Stimulated activated CD4-positive, alpha-beta T cell treated with anti-CD3 and anti-CD28 coated beads, Interleukin-15, amount 100 ng/mL, for 1 hour (primary cell): ENCODE measurements at places on chromosomes 2 and 18.

- no peak for DNase-seq
These were observed 189.4 kb upstream of the ARL4C start for GRCh38 chr2:234686088-234686890.

- no peak for DNase-seq
These were observed 59.8 kb upstream of the IL1R1 start for GRCh38 chr2:102082571-102083392.

GRCh38 chr2:387980-388421, 100.1 kb upstream of the ALKAL2 start:
- no peak for DNase-seq

GRCh38 chr2:32947484-32948143, 861 bp downstream of the LTBP1 start:
- DNase-seq: no peak

- no peak for DNase-seq
These were observed 5.9 kb downstream of the TRIB2 start for GRCh38 chr2:12722447-12723316.

GRCh38 chr2:21245565-21245964, 121.8 kb downstream of the TDRD15 start:
- DNase-seq: no peak

GRCh38 chr2:8257502-8257901, 424.4 kb upstream of the ID2 start:
- DNase-seq: no peak

GRCh38 chr2:118012778-118013177, 1.1 kb downstream of the CCDC93 start:
- no peak for DNase-seq

- DNase-seq: no peak
These were observed 246.1 kb upstream of the CYRIA start for GRCh38 chr2:16911746-16912145.

- DNase-seq: no peak
These were observed 26.9 kb downstream of the INPP4A start for GRCh38 chr2:98471402-98472131.

GRCh38 chr2:232523682-232524597, 2.0 kb upstream of the CHRND start:
- DNase-seq: no peak

DNA sequence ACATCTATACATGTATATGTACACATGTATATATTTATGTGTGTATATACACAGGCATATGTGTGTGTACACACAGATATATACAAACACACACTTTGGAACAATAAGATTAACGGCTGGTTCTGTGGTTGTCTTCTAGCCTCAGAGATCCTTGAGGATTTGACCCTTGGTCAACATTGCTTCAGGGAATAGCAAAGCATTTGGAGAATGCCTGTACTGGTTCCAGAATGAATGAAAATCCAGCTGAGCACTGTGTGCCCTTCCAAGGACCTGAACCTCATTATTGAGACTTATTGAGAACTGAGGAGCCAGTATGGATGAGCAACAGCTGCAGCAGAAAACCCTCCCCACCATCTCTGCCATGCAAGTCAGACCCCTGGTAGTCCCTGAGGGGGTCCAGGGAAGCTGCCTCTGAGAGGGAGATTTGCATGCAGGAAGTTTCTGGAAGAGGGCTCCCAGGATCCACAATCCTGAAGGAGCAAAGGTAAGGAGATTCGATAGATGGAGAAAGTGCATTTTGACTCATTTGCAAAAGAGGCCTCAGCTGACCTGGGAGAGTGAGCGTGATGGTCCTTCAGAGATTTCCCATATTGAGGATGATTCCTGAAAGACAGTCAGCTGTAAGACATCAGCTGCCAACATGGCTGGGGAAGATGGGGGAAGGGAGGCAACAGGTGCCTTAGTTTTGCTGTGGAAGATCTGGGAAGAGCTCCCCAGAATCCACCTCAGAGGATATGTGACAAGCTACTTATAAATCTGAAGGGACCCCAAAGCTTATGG, 166.6 kb upstream of the NCKAP5 start:
- no peak for DNase-seq

DNA sequence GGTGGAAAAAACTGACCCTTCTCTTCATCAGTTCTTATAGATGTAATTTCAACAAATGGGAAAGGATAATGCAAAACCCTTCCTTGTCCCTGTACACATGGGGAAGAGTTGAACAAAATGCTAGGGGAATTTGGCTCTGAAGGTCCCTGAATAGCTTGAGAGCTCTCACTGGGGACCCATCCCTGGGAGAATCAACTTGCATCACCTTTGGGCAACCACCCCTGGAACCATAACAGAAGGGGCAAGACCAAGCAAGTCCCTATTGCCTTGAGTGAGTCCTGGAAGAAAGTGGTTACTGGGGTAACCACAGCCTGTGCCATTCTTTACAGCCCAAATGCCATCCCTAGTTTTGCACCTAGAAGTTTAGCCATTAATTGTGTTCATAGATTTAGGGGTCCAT, 52.2 kb upstream of the B3GNT2 start:
- no peak for DNase-seq
